ENCODE measurements at places on chromosomes 3 and 15.
A peak's percentile ranks its signal among the peaks of the same experiment; 100 is the strongest.

- DNase-seq: no peak
Measured at GRCh38 chr15:67399925-67400324, 121.0 kb upstream of the C15orf61 start.

- DNase-seq: peak; percentile 4
Measured at GRCh38 chr3:25229586-25229985, 198.5 kb upstream of the RARB start.

DNA sequence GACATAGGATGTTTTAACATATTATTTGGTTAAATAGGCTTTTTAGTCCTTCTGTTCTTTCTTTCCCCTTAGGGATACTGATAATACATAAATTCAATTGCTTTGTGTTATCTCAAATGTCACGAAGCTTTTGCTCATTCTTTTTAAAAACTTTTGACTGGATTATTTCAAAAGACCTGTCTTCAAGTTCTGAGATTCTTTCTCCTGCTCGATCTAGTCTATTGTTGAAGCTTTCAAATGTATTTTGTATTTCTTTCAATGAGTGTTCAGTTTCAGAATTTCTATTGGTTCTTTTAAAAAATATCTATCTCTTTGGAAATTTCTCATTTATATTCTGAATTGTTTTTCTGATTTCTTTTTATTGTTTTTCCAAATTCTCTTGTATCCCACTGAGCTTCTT is 16.9 kb downstream of the IL20RB start:
- no peak for DNase-seq

GRCh38 chr3:126416943-126417342 is 22.2 kb downstream of the CFAP100 start:
- DNase-seq: no peak

- no peak for DNase-seq
Measured at GRCh38 chr3:185815391-185816282, 9.2 kb downstream of the IGF2BP2 start.

DNA sequence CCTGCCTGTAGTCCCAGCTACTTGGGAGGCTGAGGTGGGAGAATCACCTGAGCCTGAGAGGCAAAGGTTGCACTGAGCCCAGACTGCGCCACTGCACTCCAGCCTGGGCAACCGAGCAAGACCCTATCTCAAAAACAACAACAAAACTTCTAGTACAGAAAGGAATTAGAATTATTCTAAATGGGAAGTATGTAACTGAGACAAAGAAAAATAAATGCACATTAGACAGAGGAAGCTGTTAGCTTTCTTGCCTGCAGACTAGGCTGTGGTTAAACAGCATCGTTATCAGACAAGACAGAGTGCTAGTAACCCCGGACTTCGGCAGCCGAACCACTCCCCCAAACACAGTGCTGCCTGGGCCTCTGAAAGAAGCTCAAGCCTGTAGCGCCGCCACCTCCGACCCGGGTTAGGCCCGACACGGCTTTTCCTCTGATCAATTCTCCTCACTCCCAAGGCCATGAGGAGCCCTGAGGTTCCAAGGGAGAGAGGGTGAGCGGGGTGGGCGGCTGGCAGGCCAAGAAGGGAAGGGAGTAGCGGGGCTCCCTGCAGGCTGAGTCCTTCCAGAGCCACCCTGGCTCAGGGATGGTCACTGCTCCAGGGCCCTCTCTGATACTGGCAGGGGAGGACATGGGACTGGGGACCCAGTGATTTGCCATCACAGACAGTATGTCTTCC is 44.8 kb upstream of the MUC4 start:
- no peak for DNase-seq

- no peak for DNase-seq
Measured at GRCh38 chr3:132509096-132509495, 88.0 kb upstream of the ACKR4 start.

DNA sequence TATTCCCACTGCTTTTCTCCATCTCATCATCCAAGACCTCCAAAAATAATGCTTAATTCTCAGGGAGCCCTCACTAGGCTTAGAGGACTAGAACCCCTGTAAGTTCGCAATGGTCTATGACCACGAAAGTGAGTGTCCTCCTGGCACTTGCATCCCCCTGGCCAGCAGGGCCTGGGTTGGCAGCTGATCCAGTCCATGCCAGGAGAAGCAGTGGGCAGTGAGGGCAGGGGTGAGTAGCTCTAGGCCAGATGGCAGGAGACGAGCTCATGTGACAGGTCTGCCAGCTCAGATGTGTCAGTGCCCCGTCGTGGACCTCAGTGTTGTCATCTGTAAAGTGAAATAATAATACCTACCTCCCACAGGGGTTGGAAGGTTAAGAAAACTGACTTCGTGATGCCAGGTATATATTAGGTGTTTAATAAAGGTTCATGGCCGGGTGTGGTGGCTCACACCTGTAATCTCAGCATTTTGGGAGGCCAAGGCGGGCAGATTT is 11.1 kb downstream of the GP5 start:
- no peak for DNase-seq

GRCh38 chr3:119588112-119588511 is 8.8 kb downstream of the ADPRH start:
- no peak for DNase-seq

DNA sequence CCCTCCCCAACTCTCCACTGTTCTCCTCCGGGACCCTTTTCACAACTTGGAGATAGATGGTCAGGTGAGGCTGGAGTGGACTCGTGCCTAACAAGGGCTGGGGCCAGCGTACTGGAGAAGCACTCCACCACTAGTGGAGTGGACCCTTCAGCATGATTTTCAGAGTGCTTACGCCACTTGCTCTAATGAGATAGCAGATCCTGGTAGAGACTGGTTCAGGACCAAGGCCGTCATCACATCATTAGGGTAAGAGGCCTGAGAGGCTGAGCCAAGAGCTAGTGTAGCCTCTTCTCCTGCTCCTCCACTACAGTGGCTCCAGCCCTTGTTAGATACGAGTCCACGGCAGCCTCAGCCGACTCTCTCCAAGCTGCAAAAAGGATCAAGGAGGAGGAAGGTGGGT is 66.9 kb upstream of the NTRK3 start:
- DNase-seq: no peak

GRCh38 chr3:129343643-129344360 is 65.1 kb downstream of the HMCES start:
- DNase-seq: no peak

DNA sequence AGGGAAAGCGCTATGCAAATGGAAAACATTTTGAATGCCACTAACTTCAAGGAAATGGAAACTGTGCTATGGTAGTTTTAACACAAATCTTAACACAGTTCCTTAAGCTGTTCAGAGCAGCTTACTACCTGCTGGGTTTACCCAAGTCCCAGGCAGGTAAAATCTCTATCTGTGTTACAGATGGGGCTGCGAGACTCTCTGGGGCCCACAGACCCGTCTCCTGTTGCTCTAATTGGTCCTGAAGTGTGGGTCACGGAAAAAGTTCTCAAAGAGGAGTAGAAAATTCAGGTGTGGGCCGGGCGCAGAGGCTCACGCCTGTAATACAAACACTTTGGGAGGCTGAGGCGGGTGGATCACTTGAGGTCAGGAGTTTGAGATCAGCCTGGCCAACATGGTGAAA is 16.9 kb upstream of the ZFYVE19 start:
- no peak for DNase-seq

DNA sequence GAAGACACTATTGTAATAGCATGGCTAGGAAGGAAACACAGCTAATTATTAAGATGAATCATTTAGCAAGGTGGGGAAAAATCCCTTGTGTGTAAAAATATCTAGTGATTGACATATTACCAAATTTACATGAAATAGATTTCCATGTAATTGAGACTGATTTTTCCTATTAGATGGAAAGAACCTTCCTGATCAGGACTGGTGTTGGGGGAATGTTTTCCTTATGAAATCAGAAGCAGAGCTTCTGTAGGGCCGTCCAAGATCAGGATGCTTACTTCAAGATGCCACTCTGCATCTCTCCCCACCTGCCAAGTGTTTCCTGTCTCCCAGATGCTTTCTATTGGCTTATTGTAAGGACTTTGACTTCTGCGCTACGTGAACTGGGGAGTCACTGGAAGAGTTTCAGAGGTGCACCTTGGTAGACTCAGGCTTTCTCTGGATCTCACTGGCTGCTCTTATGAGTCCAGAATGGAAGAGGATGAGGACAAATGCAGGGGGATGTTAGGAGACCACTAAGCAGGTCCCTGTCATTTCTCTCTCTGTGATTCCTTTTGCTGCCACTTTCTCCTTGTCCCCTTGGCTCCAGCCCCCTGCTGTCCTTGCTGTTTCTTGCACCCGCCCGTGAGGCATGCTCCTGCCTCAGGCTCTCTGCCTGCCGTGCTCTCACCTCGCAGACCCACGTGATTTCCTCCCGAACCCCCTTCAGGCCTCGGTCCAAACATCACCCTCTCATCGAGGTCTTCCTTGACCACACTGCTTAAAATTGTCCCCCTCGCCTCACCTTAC is 30.1 kb downstream of the BTD start:
- DNase-seq: no peak

DNA sequence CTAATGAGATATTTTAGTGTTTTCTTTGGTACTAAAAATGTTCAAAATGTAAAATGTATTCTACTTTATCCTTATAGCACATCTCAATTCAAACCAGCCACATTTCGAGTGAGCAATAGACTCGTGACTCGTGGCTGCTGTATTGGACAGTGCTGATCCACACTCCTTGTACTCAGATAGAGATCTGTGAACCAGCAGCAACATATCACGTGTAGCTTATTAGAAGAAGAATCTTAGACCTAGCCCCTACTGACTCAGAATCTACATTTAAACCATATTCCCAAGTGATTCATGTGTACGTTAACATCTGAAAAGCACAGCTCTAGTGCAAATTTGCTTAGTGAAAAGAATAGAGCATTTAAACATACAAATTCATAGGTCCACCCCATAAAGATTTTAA is 130.9 kb downstream of the IL1RAP start:
- DNase-seq: no peak

Measured in NCI-H748 treated with DMSO at 0.1 percent for 48 hours (cell line).